ENCODE measurements at places on chromosomes 12 and 14.

DNA sequence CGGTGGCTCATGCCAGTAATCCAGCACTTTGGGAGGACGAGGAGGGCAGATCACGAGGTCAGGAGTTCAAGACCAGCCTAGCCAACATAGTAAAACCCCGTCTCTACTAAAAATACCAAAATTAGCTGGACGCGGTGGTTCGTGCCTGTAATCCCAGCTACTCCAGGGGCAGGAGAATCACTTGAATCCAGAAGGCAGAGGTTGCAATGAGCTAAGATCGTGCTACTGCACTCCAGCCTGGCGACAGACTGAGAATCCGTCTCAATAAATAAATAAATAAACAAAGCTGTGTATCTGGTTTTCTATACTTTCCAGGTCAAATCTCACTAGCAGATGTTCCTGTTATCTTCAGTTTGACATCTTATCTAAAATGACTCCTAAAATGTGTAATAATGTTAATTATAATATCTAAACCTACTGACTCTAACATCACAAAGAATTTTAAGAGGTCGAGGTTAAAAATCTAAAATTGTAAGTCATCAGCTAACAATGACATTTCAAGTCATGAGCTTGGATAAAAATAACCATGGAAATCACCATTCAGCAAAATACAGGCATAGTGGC, 2.4 kb upstream of the SRP54 start:
- DNase-seq, result no peak

DNA sequence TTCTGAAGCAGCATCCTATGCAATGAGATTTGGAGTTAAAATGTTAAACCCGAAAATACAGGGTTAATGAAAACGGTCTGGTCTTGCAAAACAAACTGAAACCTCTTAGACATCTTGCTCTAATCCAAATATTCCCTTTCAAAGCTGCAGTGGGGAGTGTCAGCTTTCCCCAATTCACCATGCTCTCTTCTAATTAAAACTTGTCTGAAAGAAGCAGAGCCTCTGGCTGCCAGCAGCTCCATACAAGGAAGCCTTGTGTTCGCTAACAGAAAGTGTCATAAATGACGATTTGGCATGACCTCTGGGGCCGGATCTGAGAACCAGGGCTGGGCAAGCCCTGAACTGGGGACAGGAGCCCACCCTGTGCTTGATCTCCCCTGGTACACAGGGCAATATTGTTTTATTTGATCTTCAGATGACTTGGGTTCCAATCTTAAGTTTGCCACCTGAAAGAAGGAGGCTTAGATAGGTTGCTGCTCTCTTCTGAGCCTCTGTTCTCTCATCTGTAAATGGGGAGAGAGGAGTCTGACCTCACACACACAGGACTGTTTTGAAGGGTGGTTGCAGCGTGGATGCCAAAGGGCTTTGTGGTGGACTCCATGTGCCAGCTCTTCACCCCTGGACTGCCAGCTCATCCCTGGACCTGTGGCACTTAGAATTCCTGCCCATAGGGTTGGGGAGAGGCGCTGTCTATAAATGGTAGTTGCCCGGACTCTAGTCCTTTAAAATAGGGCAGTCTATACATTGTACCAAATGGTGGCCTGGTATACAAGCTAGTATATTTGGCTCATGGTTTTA, 7.8 kb downstream of the KMT5A start:
- DNase-seq, result no peak

GRCh38 chr12:11553871-11554533, 95.5 kb upstream of the ETV6 start:
- DNase-seq, result peak; percentile 78

DNA sequence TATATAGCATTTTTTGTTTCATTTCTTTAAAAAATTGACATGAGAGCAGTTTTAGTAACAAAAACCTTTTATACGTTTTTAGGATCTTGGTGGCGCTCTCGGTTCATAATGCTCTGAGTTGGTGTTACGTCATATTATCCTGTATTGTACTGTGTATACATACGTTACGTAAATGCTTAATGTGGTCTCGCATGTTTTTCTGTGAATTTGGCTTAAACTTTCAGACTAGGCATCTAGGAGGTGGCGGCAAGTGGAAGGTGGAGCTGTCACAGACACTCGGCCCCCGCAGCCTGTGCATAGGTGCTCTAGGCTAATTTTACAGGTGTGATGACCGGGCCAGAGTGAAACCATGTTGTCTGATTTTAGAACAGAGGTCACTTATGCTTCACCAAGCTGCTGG, 60.0 kb downstream of the PPP2R5C start:
- DNase-seq, result no peak

DNA sequence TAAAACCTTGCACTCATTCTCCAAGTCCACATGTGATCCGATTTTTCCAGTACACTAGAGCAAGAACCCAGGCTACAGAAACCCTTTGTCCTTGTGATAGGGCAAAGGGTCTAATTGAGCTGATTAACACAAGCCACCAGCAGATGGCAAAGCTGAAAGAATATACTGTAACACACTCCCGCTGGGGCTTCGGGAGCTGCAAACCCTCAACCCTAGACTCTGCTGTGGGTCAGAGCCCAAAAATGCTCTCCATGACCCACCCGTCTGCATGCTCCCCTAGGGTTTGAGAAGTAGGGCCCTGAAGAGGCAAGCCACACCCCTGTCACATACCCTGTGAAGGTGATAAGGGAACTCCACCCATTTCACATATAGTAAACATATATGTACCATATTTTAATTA, 33.6 kb upstream of the PCNX1 start:
- no peak for DNase-seq

- no peak for DNase-seq
These were observed 31.5 kb downstream of the KIF26A start for GRCh38 chr14:104169699-104170479.

GRCh38 chr12:6869049-6870021, 2.0 kb downstream of the TPI1 start:
- DNase-seq, result no peak

GRCh38 chr12:60144395-60144794, 548.6 kb downstream of the SLC16A7 start:
- DNase-seq, result no peak

DNA sequence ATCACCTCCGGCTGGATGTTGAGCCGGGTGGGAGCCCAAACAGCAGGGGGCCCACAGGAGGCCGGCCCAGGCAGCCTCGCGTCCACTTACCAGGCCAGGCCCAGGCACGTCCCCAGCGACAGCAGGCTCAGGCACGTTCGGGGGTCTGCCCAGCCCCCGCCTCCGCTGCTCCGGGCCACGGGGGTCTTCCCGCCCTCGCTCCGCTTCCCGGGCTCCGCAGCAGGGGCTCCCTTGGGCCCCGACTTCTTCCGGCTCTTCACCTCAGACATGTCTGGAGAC, 216 bp downstream of the IKBIP start:
- DNase-seq, result no peak

DNA sequence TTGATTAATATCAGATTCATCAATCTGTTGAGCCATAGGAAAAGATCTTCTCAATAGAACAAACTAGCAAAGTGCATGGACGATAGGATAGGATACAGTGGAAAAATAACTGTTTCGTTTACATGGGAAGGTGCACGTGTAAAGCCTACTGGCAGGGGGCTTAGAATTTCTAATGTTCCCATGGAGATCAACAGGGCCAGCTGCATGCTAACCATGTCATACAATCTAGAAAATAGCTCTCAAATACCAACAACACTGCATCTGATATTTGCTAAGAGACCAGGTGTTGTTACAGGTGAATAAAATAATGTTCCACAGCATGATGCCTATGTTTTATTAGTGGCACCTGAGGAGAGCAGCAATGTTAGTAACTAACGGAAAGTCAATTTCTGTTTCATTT, 72.5 kb downstream of the ACSS3 start:
- DNase-seq, result no peak

DNA sequence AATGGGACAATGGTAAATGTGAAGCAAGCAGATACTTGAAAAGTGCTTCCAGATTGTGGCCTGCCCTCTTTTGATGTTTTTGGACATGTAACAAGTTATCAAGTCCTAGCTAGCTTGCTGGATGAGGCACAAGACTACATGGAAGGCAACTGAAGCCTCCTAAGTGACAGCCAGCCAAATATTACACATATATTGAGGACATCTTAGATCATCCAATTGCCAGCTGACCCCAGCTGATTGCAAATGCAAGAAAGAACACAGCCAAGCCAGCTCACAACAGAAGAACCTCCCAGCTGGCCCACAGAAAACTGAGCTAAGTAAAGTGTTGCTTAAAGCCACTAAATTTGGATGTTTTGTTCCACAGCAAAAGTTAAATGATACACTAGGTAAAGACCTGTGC, 156.9 kb downstream of the SRGAP1 start:
- no peak for DNase-seq

DNA sequence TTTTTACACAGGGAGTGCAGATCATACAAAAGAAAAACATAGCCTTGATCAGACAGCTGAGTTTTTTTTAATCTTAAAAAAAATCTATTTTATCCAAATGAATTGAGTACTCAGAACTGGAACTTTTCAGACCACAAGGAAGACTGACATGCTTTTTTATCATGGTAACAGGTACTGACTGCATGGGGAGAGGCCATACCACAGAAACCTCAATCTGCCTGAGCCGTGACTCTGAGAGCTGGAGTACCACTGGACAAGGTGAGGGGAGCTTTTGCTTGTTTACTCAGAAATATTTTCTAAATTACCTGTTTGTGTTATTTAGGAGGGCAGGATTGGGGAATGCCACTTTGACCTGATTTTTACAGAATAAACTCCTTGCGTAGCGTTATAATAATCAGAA, 143.9 kb downstream of the ALX1 start:
- no peak for DNase-seq

GRCh38 chr12:64998371-64999147, 122.5 kb downstream of the WIF1 start:
- DNase-seq, result no peak

DNA sequence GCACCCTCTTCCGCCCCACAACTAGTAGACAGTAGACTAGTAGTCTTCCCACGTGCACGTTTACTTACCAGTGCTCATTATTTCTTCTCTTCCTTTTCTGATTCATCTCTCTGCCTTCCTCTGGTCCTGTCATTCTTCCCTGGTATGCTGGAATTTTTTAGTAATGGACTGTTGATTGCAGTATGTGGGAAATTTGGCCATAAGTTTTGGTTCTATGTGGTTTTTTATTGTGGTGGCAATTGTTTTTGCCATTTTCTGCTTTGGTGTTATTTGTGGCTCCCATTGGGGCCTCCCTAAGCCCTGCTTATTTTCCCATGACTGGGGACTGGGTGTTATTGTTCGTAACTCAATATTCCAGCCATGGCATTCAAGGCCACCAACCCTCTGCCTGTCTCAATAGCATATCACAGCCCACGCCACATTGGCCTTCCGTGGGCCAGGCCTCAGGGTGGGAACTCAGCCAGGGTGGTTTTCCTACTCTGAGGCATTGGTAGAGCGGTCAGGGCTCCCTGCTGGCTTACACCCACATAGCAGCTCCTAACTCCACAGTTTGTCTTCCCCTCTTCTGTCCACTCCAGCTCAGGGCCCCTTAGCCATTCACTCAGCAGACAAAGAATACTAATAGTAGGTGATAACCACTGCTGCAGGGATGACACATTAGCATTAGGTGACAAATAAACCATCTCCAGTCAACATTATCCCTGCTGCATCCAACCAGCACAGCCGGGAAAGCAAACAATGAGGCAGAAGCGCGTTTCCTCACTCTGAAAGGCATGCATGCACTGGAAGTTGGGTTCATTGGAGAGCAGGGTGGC, 321.5 kb downstream of the CACNA1C start:
- DNase-seq, result no peak

- DNase-seq, result no peak
These were observed 35.9 kb downstream of the TRIM9 start for GRCh38 chr14:51059032-51059431.

- no peak for DNase-seq
These were observed 230.8 kb downstream of the NUAK1 start for GRCh38 chr12:105907982-105908381.

GRCh38 chr14:58467575-58467974, 40.1 kb downstream of the KIAA0586 start:
- DNase-seq, result no peak

DNA sequence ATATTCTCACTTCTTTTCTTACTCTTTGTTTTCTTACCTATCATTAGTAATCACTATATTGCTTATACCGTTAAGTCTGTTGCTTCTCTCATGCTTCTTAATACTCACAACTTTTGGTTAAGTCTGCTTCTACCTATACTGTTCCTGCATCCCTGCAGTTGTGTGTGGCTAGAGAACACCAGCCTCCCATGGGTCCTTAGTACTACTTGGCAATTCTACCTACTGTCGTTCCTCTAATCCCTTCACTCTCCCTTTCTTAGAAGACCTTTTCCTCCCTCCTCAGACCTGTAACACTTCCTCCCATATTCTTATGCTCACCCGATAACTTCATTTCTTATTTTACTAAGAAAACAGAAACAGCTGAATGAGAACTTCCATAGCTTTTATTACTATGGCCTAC, 29.3 kb downstream of the CNOT2 start:
- DNase-seq, result no peak

DNA sequence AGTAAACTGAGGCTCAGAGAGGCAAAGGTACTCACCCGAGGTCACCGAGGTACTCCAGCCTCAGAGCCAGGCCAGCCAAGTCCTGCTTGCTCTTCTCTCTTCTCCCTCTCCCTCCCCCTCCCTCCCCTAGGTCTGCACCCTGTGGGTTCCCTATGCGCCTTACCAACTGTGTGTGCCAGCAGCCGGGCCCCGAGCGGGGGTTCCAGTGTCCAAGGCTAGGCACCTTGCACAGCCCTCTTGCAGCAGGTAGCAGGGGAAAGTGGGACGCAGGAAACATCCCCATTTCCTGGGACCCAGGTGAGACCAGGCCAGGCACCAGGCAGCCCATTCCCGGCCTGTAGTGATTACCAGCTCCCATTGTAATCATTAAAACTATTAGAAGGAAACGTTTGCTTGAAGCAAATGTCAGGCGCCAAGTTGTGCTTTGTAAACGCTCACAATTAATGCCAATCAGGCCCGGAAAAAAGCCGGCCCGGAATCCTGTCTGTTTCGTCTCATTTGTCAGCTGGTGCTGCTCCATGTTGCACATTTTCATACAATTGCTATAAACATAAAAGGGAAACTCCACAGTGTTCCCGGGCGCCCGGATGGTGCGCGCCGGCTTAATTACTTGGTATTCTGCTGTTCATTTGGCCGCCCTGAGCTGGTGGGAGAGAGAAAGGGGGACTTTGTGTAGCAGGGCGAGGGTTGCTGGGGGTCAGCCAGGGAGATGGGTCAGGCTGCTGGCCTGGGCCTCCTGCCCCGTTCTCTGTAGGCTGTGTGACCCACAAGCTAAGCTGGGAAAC, 11.9 kb downstream of the FAM222A start:
- no peak for DNase-seq

- DNase-seq, result no peak
These were observed 23.0 kb downstream of the BTBD6 start for GRCh38 chr14:105271224-105271890.

GRCh38 chr12:78407722-78408121, 456.9 kb upstream of the SYT1 start:
- no peak for DNase-seq
